ENCODE measurements at places on chromosomes 5 and 9.

DNA sequence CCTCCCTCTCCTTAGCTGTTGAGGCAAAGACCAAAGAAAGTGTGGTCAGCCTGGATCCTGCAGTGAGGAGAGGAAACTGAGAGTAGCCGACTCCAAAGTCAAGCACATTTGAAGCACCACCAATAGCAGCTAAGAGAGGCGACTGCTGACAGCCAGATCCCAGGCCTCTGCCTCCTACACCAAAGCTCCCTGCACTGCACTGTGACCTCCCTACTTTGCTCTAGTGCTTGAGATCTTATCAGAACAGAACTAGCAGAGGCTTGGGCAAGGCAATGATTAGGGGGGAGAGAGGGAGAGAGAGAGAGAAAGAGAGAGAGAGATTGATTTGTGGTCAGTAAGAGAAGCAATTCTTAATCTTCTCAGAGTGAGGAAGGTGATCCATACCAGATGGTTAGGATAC, 216.3 kb downstream of the CDK5RAP2 start:
- DNase-seq = no peak

DNA sequence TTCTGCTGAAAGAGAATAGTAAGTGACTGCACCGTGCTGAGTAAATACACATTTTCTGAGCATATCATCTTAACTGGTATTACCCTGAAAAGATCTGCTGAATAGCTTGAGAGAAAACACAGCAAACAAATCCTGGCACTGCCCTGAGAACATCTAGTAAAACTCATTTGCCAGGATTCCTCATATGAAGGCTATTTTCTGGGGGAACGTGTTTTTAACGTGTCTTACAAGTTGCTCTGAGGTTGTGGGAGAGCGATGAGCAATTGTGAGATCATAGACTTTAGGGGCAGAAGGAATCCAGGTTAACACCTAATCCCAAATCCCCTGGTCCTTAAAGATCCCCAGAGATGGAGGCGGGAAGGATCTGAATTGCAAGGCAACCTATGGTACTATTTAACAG, 331.9 kb upstream of the RFX3 start:
- no peak for DNase-seq

GRCh38 chr9:132238992-132239391, 77.1 kb downstream of the NTNG2 start:
- no peak for DNase-seq

GRCh38 chr5:90224342-90224741, 185.2 kb downstream of the CETN3 start:
- no peak for DNase-seq

DNA sequence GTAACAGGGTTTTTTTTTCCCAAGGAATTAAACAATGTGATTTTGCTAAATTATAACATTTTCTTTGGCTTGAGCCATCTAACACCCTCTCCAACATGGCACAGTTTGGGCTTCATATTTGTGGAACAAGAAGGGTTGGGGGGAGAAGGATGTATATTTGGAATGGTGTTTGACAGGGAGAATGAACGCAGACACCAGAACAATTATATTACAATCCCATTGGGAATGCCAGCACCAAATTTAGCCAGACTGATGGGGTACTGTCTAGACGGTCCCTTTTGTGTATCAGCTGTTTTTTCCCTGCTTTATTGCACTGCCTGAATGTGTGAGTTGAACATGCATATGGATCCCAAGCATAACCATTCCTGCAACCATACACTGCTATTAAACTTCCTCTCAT, 130.9 kb upstream of the TMEM161B start:
- no peak for DNase-seq

DNA sequence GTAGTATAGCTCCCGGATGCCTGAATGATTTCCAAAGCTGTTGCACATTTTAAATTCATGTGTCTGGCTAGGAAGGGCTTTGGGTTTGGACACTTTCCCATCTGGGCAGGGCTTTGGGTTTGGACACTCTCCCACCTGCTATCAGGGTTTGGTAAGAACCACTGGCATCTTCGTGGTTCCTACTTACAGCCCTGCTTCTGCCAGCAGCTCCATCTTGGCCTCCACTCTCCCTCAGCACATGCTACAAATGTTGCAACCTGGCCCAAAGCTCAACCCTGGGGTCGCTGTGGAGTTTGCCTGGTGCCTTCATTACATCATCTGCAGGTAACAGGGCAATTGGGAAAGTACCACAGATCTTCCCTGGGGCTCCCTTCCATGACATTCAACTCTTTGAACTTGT, 3.5 kb downstream of the TMCO6 start:
- no peak for DNase-seq

GRCh38 chr5:5270958-5271785, 131.0 kb downstream of the ADAMTS16 start:
- no peak for DNase-seq

Measured in AML-193 (cell line).